ENCODE measurements at places on chromosomes 4 and X.

DNA sequence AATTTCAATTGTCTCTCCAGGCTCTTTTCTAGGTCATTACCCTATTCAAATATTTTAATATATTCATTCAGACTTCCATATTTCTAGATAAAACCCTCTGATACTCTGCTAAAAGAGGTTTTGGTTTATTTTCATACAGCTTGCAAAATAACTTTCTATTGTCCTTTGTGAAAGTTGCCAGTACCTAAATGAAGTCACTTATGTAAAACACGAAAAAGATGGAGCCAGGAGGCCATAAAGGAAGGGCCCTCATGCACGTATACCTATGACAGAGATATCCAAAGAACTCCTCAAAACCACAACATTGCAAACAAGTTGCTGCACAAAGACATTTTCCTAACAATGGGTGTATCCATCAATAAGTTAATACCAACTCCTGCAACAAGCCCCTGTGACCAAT, 25.7 kb upstream of the ELOVL6 start:
- DNase-seq: no peak

GRCh38 chr4:48832571-48832970, 1.7 kb downstream of the OCIAD1 start:
- no peak for DNase-seq

GRCh38 chr4:7206911-7207567, 14.7 kb downstream of the SORCS2 start:
- no peak for DNase-seq

DNA sequence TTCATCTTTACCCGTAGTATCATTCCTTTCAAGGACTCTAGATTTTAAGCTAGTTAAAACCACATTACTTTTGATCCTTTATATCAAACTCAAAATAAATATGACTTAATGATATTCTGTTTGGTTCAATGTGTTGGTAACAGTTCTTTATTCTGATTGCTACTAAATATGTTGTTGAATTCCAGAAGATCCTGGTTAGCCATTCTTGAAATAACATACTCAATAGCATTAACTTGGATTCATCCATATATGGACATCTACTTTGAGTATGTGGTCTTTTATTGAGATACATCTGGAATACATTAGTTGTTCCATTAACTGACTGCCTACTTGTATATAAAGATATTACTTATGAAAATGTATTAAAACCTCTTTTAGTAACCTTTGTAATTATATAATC, 27.5 kb upstream of the PCDH18 start:
- no peak for DNase-seq

DNA sequence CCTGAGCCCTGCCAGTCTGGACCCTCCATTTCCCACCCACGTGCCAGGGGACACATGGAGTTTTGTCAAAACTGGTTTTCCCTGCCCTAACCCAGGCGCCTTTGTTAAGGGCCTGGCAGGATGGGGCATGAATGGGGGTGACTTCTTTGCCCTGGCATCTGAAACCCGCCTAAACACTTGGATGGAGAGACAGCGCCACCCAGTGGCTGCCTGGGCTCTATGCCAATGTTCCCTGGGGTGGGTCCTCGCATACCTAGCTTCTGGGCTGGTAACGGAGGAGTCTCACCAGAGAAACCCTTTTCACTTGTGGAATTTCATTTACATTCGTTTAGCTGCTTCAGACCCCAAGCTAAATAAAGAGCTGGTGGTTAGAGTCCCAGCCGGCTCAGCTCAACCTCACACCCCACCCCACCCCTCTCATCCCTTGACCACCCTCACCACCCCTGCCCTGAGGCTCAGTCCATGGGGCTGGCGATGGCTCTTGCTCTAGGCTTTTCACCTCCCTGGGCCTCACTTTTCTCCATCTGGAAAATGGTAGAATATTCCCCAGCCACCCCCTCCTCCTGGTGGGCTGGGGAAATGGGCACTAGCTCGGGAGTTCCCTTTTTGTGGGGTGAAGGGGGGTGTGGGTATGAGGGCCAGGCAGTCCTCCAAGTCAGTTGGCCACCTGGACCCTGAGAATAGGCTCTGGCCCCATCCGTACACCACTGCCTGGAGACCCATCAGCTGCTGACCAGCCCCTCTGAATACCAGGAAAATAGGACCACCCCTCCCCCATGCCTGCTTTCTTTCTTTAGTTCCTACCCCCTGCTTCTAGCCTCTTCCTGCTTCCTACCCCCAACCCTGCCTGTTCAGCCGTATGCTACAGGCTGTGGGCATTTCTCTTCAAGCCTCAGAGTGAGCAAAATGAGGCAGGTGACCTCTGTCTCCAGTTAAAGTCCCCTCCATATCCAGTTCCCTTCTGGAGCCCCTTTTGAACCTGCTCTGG, 57.1 kb upstream of the PJA1 start:
- DNase-seq: peak; percentile 71

DNA sequence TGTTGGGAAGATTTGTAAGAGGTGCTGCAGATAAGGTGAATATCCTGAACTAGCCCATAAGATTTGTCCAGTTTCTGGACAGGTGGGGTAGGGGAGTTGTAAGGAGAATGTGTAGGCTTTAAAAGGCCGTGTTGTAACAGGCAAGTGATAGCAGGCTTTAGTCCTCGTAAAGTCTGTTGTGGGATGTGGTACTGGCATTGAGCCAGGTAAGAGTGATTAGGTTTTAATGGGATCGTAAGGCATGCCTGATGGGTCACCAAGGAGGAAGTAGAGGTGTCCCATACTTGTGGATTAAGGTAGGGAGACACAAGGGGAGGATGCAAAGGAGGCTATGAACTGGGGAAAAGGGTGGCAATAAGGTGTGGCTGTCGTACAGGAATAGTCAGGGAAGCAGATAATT, 256.9 kb upstream of the DKK2 start:
- no peak for DNase-seq

DNA sequence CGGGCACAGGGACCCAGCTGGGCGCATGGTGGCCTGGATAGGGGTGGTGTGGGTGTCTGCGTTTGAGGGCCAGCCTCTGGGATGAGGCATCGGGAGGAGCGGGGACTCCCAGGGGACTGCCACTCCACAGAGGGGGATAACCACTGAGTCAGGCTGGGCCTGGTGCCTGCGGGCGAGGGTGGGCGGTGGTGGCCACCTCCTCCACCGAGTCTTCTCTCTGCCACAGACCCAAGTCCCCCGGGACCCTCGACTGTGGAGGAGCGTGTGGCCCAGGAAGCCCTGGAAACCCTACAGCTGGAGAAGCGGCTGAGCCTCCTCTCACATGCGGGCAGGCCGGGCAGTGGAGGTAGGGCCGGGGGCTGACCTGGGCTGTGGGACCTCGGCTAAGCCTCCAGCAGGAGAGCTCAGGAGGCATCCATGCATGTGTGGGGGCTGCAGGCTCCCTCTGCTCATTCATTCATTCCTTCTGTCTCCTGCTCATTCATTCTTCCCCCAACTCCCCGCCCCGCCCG, 26.4 kb downstream of the DOK7 start:
- no peak for DNase-seq

DNA sequence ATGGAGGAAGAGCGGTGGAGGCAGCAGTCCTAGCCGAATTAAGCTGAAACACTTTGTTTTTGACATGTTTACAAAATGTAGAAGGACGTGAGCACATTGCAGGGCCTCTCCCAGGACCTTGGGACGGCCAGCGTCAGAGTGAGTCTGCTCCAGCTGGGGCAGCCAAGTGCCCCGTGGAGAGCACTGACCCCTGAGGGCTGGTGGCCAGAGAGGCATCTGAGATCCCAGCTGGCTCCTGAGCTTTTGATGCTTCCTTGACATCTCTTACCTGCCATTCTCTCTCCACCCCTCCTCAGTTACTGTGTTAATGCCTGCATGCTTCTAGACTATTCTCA, 24.7 kb downstream of the NAT8L start:
- DNase-seq: no peak

DNA sequence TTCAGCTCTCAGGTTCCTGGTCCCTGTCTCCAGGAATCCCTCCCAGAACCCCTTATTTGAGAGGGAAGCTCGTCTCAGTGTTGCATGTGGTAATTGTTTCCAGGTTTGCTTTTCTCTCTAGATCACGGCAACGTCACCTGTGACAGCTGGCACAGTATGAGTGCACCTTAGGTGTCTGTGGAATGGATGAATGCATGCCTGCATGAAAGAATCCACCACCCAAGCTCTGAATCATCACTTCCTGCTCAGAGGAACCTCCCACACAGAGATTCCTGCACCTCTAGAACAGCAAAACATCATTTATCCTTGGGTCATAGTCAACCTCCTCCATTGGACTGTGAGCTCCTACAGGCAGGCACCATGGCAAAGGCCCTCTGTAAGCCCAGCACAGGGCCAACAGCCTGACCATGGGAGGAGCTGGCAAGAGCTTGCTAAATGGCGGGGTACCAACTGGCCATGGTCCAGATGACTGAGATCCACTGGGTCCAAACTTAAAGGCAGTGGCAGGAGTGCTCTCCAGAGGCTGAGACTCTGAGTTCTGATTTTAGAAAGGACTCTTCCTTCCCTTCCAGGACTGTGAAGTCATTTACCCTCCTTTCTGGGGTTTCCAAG, 116.2 kb downstream of the SLC2A9 start:
- DNase-seq: no peak

DNA sequence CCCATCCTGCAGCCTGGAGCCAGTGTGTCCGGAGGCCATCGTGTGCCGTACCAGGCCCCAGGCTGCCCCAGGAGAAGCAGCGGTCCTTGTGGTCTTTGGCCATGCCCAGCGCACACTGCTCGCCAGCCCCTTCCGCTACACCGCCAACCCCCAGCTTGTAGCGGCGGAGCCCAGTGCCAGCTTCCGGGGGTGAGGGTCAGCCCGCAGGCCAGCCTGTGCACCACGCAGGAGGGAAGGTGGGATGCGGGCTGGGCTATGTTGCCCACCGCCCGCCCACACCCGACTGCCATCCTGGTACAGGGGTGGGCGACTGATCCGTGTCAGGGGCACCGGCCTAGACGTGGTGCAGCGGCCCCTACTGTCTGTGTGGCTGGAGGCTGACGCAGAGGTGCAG, 7.6 kb upstream of the SRPK3 start:
- DNase-seq: no peak

DNA sequence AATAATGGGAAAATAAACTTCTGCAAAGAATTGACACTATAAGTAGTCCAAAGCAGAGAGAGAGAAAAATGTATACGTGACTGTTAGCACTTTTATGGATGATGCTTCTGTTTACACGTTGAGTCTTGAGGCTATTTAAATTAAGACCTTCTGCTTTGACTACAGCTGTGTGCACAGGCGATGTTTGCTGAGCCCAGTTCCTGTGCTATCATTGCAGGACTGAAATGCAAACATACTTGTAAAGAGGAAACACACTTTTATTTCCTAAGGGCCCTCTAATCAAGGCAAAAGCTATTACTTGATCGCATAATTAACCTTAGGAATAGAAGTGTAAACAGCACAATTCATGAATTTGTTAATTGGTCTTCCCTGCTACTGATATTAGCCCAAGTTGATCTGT, 226.9 kb downstream of the FBXW7 start:
- DNase-seq: no peak

- no peak for DNase-seq
These were observed 14.5 kb downstream of the CLCN4 start for GRCh38 chrX:10171249-10171648.

All from right lung (tissue), 10 donors.